ENCODE measurements at places on chromosomes 11 and 22.

- no peak for DNase-seq
Measured at GRCh38 chr11:44839458-44840084, 111.1 kb downstream of the TP53I11 start.

DNA sequence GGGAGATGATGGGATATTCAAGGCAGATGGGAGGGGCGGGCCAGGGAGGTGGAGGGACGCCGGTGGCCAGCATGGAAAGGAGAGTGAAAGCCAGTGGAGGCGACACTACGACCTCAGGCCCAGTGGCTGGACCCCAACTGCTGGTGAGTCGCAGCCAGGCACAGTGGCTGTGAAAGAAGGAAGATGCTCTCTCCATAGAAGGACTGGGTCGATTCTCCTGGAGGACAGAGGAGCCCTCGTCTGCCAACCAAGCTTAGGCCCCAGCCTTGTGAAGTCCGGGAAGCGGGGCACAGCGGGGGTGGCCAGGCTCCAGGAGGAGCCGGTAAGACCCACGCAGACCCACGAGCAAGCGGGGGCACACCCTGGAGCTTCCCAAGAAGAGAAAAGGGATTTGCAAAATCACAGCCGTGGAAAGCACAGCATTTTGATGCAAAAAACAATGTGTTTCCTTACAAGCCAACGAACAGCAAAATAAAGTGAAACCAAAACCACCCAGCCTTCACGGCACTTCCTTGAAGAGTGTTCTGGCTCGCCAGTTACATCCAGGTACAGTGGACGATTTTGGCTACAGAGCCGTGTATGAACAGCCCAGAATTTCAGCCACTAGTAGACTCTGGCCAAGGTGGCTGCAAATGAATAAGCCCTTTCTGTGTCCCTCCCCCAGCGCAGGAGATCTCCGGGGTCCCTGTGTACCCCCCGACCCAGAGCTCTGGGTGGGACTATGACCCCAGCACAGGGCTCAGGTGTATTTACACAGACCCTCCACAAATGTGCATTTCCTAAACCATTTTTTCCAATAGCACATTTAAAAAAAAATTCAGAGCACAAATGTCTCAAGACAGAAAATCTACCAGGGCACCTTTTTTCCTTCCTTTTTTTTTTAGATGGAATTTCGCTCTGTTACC, 96.9 kb downstream of the TRMU start:
- DNase-seq = peak; percentile 25

GRCh38 chr11:127738771-127739286, 738.3 kb upstream of the KIRREL3 start:
- DNase-seq = no peak

GRCh38 chr11:111179184-111179910, 66.2 kb upstream of the POU2AF2 start:
- no peak for DNase-seq

DNA sequence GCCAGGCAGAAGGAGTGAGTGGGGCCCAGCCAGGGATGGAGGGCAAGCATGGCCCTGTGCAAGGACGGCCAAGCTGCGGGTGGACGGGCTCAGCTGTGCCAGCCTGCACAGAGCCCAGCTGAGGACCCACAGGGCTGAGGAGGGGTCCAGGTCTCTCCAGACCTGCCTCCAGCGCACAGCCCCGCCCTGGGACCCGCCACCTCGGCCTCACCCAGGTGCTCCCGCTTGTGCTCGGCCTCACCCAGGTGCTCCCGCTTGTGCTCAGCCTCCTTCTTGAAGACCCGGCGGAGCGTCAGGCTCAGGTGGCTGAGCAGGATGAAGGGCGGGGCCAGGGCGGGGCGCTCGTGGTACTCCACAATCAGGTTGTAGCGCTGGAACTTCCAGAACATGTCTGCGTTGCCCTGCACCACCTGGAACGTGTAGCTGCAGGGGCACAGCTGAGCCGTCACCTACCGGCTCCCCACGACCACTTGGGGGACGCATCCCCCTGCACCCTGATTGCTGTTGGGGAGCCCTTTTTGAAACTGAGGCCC, 6.4 kb downstream of the TSSC4 start:
- DNase-seq = no peak

- DNase-seq = no peak
Measured at GRCh38 chr11:130418756-130419155, 9.7 kb downstream of the ADAMTS8 start.

- no peak for DNase-seq
Measured at GRCh38 chr11:120115272-120116000, 22.5 kb downstream of the TRIM29 start.

DNA sequence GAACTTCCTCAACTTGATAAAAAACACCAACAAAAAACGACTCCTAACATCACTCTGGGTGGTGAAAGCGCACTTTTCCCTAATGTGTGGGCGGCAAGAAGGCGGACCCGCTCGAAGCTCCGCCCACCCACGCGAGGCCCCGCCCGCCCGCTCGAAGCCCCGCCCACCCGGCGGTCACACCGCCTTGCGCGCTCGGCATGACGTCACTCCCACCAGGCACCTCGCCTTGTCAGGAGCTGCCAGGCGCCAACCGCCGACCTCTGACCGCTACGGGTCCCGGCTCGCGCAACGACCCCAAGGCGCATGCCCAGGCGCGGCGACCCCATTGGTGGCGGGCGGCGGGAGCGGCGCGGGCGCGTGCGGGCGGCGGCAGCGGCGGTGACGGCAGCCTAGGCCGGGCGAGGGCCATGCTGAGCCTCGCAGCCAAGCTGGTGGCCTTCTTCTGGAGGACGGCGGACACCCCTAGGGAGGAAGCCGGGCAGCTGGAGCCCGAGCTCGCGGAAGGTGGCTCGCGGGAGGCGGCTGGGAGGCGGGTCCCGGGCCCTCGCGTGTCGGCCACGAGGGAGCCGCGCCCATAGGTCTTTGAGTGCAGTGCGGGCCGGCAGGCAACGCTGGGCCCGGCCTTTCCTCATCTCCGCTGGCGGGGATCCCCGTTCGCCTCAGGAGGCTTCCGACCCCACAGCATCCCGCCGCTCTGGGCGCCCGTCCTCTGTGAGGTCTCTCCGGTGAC, at the start of gene MOV10L1:
MOV10L1 (plus strand) TSS at position 325 of the 730 bp plus-strand sequence; CDS start at position 408, 83 bp downstream.
- DNase-seq = peak; percentile 36

GRCh38 chr22:27880778-27881394, 38.2 kb downstream of the PITPNB start:
- DNase-seq = no peak

- no peak for DNase-seq
Measured at GRCh38 chr11:129976328-129976727, 26.3 kb downstream of the PRDM10 start.
